ENCODE measurements at places on chromosomes 11 and 22. TPM values are rescaled to one million over a fixed set of nuclear protein-coding genes. Genes with fewer than 3 reads are reported as not detected.

The RFPL1 gene
- total RNA-seq = not detected

The TSPAN18 gene
- total RNA-seq = 5.9 TPM

The SHISA8 gene
- total RNA-seq = not detected

The SYCE3 gene
- total RNA-seq = not detected

The CBLIF gene
- total RNA-seq = not detected

The OR6T1 gene
- total RNA-seq = not detected

The IGSF22 gene
- not detected for total RNA-seq

The RTN4RL2 gene
- under 0.01 TPM for total RNA-seq

The TYR gene
- not detected for total RNA-seq

The OR2AT4 gene
- not detected for total RNA-seq

The TMEM45B gene
- total RNA-seq = 0.46 TPM

The CRYBB3 gene
- not detected for total RNA-seq

The KLHL35 gene
- total RNA-seq = 2.9 TPM

The DSCAML1 gene
- not detected for total RNA-seq

The LMNTD2 gene
- total RNA-seq = 0.65 TPM

The KCNJ1 gene
- total RNA-seq = not detected

The PTPRCAP gene
- 0.30 TPM for total RNA-seq

The GPR83 gene
- not detected for total RNA-seq

The HPX gene
- total RNA-seq = not detected

The SLC25A18 gene
- not detected for total RNA-seq

The CSNK2A3 gene
- 1.5 TPM for total RNA-seq

The PTPN5 gene
- total RNA-seq = not detected

The GP1BB gene
- total RNA-seq = 1.6 TPM

The CCDC87 gene
- total RNA-seq = 0.15 TPM

The BARX2 gene
- total RNA-seq = not detected

The CATSPER1 gene
- 0.61 TPM for total RNA-seq

The CHID1 gene
- total RNA-seq = 42.6 TPM

The CRYBB1 gene
- total RNA-seq = not detected

The RIMBP3B gene
- total RNA-seq = not detected

The PSMA1 gene
- 250 TPM for total RNA-seq

The LMO2 gene
- total RNA-seq = 42.7 TPM

The ADORA2A gene
- 9.4 TPM for total RNA-seq

The TRIM29 gene
- not detected for total RNA-seq

The GGT1 gene
- total RNA-seq = 0.30 TPM

The EEF1G gene
- 1,044 TPM for total RNA-seq

All from epithelial cell of umbilical artery (primary cell).